ENCODE measurements at places on chromosomes 3 and 15.

DNA sequence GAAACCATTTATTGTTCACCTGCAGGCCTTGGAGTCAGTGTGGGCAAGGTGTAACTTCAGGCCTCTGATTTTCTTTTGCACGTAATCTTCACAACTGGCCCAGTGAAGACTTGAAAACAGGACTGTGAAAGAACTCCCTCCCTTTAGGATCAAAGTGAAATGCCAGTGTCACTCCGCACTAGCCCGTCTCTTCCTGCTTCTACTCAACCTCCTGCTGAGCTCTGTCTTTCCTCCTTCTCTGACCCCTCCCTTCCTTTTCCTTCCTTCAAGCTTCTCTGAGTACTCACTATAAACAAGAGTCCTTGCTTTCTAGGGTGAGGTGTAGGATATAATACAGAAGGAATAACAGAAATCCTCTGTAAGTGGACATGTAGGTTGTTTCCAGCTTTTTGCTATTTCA, 28.5 kb downstream of the TMEM41A start:
- DNase-seq: no peak

DNA sequence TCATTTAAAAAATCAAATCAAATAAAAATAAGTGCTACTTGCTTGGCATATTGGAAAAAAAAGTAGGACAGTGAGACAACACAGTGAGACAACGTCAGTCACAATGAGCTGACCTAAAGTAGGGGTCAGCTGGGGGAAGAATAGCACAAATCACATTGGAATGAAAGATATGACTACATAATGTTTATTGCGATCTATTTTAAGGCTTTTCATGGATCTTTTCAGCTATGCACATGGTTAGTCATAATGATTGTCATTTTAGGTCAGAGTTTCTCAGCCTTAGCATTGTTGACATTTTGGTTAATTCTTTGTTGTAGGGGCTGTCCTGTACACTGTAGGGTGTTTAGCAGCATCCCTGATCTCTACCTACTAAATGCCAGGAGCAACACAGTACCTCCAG, 44.5 kb downstream of the CMSS1 start:
- no peak for DNase-seq

GRCh38 chr3:9746330-9746729, 3.4 kb upstream of the OGG1 start:
- DNase-seq: no peak

- no peak for DNase-seq
Measured at GRCh38 chr15:101026656-101027272, 107.6 kb downstream of the LRRK1 start.

GRCh38 chr3:172654470-172654869, 56.4 kb downstream of the NCEH1 start:
- DNase-seq: no peak

GRCh38 chr3:140284372-140284771, 349.4 kb downstream of the CLSTN2 start:
- DNase-seq: no peak

DNA sequence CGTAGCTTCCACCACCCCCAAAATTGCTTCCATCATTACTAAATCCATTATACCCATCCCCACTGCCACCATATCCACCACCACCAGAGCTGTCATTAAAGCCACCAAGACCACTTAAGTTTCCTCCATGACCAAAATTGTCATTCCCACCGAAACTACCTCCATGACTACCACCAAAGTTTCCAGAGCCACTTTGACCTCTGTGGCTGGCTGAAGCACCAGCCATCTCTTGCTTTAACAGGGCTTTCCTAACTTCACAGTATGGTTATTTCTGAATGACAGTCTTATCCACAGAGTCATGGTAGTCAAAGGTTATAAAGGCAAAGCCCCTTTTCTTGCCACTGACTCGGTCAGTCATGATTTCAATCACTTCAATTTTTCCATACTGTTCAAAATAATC, 24.3 kb upstream of the DENND4A start:
- no peak for DNase-seq

DNA sequence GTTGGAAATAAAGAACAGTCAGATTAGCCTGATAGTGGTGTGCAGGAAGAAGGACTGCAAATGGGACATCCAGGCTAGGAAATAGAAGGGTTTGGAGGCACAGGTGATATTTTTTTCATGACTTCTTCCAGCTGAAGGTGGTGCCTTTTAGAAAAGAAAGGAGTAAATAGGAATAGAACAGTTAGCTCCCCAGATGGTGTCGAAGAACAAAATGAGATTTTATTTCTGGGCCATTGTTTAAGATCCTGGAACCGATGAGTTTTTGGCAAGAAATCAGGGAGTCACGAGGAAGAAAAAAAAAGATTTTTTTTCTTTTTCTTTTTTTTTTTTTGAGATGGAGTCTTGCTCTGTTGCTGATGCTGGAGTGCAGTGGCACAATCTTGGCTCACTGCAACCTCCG, 9.8 kb upstream of the NCK1 start:
- DNase-seq: no peak

DNA sequence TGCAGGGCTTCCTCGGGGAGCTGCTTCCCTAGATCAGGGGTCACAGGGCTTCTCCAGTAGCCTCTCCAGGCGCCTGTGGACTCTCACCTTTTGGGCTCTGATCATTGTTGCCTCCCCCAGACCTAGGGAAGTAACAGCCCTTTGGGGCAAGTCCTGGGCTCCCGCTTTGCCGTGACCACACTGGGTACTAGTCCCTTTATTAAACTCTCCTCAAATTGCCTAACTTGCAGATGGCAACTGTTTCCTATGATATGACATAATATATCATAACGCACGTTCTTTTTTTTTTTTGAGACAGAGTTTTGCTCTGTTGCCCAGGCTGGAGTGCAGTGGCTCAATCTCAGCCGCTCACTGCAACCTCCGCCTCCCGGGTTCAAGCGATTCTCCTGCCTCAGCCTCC, 17.9 kb upstream of the NRROS start:
- no peak for DNase-seq

DNA sequence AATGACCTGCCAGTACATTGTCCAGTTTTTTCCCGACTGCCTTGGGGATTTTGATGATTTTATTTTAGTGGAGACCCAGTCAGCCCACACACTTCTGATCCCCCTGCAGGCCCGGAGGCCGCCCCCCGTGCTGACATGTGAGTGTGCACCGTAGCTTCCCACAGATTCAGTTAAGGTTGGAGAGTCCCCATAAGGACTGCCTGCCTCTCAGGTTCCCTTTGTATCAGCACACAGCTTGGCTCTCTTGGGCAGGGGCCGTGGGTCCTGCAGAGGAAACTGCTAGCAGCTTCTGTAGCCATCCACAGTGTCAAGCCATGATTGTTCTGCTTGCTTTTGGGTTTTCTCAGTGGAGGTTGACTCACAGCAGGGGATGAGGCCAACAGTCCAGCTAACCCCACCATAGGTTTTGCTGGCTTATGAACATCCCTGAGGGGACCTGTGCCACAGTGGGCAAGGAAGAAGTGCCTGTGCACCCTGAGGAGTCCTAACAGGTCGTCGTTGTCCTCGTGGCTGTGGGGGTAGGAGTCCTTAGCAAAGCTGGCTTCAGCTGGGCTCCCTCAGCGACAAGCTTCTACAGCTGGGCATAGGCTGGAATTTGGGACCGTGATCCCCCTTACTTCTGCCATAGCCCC, 46.4 kb downstream of the DLEC1 start:
- no peak for DNase-seq

DNA sequence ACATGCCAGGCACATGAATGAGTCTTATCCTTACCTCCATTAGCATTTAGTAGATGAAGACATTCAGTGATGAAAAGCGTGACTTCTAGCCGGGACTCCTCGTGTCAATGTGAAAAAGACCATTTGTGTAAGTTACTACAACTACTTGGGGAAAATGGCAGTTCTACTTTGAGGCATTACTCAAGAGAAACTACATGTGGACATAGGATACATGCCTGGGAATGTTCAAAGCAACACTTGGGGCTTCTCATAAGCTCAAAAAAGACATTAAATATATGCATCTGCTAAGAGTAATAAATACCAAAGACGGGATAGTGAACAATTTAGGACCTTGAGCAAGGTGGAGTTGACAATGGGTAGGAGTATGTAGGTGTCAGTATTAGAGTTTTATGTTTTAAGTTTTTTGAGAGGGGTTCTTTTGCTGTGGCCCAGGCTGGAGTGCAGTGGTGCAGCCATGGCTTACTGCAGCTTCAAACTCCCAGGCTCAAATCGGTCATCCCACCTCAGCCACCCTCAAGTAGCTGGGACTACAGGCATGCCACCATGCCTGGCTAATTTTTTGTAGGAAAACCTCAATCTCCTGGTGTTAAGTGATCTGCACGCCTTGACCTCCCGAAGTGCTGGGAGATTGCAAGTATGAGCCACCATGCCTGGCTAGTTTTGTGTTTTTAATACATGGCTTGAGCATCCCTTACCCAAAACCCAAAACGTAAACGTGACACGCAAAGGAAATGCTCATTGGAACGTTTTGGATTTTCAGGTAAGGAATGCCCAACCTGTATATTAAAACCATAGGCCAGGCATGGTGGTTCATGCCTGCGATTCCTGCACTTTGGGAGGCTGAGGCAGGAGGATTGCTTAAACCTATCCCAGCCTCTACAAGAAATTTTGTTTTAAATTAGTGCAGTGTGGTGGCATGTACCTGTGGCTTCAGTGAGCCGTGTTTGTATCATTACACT, 3.9 kb downstream of the RPLP1 start:
- no peak for DNase-seq

DNA sequence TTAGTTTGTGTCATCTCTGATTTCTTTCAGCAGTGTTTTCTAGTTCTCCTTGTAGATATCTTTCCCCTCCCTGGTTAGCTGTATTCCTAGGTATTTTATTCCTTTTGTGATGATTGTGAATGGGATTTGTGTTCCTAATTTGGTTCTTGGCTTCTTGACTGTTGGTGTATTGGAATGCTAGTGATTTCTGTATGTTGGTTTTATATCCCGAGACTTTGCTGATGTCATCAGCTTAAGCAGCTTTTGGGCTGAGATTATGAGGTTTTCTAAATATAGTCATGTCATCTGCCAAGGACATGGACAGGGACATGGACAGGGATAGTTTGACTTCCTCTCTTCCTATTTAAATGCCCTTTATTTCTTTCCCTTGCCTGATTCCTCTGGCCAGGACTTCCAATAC, 35.8 kb downstream of the MYO9A start:
- DNase-seq: no peak

GRCh38 chr3:108024146-108024850, 66.5 kb downstream of the CD47 start:
- DNase-seq: no peak

GRCh38 chr3:118628704-118629341, 405.8 kb downstream of the IGSF11 start:
- DNase-seq: peak; percentile 10

- no peak for DNase-seq
Measured at GRCh38 chr3:39869890-39870289, 60.5 kb downstream of the MYRIP start.

- no peak for DNase-seq
Measured at GRCh38 chr3:124605781-124606579, 124.3 kb upstream of the UMPS start.

DNA sequence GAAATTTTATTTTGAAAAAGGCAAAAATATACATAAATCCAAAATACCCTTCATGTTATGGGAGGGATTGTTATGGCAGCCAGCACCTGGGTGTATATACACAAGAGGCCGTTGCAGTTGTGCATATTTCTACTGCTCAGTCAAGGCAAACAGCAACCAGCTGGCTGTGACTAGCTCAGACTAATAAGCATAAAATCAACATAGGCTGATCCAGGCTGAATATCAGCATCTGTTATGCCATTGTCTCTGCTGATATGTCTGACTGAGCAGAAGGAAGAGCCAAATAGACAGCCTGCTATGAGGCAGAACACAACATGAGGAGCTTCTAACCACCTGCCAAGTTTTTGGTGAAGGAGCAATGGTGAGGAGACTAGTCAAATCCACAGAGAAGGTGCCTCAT, 457.5 kb upstream of the ALCAM start:
- DNase-seq: no peak

- DNase-seq: no peak
Measured at GRCh38 chr3:122962149-122962548, 65.4 kb downstream of the SEMA5B start.

- no peak for DNase-seq
Measured at GRCh38 chr3:133988631-133989161, 41.0 kb downstream of the SLCO2A1 start.

DNA sequence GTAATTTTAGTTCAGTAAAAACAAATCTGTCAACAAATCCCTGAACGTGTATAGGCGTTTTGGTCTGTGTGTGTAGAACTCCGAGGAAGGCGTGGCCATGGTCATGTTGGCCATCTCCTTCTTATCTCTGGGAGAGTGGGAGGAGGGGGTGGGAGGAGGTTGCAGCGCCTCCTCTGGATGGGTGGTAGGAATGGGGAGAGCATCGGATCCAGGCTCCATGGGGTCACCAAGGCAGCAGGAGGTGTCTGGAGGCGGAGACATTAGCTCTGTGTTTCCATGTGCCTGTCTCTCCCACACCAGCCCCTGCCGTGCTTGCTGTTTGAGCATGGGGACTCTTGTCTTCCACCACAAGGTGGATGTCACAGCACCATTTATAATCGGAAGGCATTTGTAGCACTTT, 34.5 kb upstream of the TRPM1 start:
- DNase-seq: no peak

DNA sequence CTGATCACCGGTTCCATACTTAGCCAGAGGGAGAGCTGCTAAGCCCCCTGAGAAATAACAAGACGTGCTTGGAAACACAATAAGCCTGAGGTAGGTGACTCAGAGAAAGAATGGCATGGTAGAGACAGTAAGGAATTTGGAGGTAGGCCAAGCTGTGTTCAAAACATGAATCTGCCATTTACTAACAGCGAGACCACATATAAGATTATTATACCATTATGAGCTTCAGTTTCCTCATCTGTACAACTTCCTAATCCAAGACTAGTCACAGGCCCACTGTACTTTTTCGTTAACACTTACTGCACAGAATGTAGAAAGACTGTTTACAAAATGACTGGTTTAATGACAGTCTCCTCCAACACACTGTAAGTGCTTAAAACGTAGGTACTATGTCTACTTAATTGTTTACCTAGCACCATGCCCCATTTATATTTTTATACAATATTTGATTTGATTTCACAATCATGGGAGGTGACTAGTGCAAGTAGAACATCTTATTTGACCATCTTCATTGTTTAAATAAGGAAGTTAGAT, 25.7 kb downstream of the ATOSA start:
- no peak for DNase-seq

DNA sequence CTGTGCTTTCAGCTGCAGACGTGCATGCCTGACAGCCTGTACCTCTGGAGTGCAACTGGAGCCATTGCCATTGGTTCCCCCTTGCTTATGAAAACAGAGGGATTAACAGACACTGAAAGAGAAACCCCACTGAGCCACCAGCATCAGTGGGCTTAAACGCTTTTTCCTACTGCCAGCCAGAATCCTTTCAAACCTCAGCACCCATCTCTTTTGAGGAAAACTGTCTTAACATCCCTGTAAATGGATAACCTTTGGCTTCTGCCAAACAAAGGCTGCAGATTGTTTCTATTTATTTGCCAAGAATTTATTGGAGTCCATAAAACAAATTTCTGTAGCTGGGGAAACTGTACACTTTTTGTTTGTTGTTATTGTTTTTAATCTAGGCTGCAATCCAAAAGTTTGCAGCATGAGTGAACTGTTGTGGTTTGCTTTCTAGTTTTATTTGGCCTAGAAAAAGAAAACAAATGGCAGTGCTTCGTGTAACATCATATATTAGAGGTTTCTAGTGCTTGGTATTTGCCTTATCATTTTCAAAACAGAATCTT, 369.2 kb upstream of the IL12A start:
- DNase-seq: no peak
